Stimulated activated CD4-positive, alpha-beta T cell treated with anti-CD3 and anti-CD28 coated beads, TNF-alpha, amount 100 ng/mL, for 4 hours (primary cell): ENCODE measurements at places on chromosomes 4 and X.

- no peak for DNase-seq
Measured at GRCh38 chr4:25722964-25723363, 67.3 kb downstream of the SLC34A2 start.

GRCh38 chr4:21113496-21114223, 413.4 kb downstream of the PACRGL start:
- DNase-seq = no peak

GRCh38 chrX:149799938-149800337, 18.2 kb downstream of the MAGEA9 start:
- DNase-seq = no peak

- DNase-seq = no peak
Measured at GRCh38 chr4:81424816-81425755, 46.6 kb downstream of the RASGEF1B start.

DNA sequence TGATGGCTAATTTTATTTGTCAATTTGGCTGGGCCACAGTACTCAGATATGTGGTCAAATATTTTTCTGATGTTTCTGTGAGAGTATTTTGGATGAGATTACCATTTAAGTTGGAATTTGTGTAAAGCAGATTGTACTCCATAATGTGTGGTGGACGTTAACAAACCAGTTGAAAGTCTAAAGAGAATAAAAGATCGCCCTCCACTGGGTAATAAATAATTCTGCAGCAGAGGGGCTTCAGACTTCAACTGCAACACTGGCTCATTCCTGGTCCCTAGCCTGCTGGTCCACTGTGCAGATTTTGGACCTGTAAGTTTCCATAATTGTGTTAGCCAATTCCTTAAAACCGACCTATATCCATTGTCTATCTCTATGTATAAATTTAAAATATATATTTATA, 540.3 kb downstream of the PCDH18 start:
- no peak for DNase-seq

GRCh38 chr4:165439981-165440380, 61.2 kb downstream of the CPE start:
- DNase-seq = no peak

DNA sequence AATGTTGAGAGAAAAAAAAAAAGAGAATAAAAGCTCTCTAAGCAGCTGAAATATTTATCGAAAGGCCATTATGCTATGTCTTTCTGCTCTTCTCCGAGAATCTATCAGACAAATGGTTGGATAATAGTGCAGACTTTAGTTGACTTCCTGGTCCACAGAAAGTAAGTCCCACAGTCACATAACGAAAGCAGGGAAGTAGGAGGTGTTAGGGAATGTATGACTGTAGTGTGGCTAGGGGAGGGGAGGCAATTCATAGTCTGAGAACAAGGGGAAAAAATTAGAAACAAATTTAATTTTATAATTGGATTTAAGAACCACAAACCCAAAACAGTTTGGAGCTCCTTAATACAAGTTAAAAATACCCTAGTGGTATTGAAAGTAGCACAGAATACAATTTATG, 79.7 kb upstream of the VEGFC start:
- DNase-seq = no peak

DNA sequence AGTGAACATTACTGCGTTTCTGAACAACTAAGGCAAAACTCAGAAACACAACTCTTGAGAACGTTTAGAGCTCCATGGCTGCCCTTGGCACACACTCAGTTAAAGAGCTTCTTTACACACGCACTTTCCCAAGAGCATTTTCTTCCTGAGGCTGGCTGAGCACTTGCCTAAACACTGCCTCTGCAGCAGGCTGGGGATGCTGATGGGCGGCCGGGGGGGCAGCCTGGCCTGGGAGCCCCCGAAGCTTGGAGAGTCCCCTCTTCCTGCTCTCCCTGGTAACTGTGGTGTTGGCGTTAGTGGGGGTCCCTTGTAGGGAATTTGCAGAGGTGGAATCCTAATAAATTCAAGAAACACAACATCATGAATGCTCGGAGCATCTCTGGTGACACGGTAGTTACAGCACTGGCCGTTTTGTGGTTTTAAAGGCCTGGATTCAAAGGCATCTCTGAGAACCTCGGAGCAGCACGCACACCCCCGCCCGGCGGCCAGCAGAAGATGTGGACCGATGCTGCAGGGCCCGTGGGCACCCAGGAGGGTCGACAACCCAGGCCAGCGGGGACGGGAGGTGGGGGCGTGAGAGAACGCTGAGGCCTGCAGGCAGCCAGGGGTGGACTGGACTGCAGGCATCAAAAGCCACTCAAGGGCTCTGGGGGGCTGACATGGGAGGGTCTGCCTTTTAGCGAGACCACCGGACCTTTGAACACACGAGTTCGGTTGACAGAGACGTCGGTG, 45.4 kb downstream of the FGFRL1 start:
- no peak for DNase-seq

- DNase-seq = no peak
Measured at GRCh38 chrX:78109458-78109857, 5.4 kb downstream of the PGK1 start.

DNA sequence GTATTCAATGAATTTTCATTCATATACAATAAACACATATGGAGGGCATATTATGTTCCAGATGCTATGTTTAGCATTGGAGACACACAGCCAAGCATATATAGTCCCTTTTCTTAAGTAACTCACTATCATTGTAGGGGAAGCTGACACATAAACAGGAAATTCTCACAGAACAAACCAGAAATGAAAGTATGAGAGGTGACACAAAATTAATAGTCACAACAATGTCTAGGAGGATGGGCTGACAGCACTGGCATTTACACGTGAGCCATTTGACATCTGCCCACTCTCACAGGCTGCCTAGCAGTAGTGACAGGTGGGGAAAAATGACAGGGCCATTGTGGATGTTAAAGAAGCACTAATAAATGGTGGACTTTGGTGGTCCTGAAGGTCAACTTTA, 2.6 kb upstream of the CNOT6L start:
- no peak for DNase-seq

DNA sequence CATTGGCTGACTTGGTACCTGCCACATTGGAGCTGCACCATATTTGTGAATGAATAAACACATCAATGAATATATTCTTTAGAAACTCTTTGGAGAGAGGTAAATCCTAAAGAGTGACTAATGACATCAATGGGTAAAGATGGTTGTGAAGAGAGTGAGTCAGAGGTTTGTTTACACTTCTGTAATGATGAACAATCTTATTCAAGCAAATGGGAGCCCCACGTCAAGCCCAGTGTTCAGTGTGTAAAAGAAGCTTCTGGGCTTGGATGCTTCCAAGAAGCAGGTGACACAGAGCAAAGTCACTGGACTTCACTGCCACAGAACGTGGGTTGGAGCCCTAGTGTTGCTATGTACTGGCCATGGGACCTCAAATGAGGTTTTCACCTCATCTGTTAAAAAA, 319.0 kb downstream of the STK32B start:
- DNase-seq = no peak

DNA sequence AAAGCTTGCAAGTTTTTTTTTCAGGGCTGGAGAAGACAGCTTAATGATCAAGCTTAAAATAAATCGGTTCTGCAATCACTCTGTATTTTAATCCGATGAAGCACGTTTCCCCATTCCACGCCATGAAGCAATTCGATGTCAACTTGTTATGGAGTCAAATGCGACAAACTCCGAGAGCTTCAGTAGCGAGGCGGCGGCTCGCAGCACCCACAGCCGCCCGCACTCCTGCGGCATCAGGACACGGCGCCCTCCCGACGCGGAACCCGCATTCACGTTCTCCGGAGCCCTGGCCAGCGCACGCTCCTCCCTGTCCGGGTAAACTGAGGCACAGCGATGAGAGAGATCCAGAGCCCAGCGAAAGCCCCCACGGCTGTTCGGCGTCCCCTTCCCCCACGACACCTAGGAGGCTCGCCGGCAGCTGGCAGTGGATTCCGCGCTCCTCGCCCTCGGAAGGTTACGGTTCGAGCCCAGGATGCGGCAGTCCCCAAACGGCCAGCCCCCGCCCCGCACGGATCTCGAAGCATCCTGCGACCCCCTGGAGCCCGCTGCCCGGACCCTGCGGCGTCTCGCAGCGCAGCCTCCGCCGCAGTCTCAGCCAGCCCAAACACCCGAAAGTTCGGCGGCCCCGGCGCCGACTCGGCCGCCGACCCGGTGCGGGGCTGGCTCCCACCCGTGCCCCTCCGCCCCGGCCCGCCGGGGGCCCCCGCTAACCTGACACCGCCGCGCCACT, 507 bp downstream of the MFAP3L start:
- no peak for DNase-seq

- DNase-seq = no peak
Measured at GRCh38 chr4:182147391-182147790, 95.8 kb upstream of the TENM3 start.

DNA sequence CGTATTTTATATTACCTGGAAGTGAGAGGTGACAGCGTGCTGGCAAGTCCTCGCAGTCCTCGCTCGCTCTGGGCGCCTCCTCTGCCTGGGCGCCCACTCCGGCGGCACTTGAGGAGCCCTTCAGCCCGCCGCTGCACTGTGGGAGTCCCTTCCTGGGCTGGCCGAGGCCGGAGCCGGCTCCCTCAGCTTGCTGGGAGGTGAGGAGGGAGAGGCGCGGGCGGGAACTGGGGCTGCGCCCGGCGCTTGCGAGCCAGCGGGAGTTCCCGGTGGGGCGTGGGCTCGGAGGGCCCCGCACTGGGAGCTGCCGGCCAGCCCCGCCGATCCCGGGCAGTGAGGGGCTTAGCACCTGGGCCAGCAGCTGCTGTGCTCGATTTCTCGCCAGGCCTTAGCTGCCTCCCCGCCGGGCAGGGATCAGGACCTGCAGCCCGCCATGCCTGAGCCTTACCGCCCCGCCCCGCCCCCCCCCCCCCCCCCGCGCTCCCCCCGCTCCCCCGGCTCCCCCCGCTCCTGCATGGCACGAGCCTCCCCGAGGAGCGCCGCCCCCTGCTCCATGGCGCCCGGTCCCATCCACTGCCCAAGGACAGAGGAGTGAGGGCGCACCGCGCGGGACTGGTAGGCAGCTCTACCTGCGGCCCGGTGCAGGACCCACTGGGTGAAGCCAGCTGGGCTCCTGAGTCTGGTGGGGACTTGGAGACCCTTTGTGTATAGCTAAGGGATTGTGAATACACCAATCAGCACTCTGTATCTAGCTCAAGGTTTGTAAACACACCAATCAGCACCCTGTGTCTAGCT, 298.9 kb upstream of the MAGEB16 start:
- DNase-seq = no peak

GRCh38 chr4:182826391-182826790, 90.8 kb downstream of the DCTD start:
- DNase-seq = no peak

DNA sequence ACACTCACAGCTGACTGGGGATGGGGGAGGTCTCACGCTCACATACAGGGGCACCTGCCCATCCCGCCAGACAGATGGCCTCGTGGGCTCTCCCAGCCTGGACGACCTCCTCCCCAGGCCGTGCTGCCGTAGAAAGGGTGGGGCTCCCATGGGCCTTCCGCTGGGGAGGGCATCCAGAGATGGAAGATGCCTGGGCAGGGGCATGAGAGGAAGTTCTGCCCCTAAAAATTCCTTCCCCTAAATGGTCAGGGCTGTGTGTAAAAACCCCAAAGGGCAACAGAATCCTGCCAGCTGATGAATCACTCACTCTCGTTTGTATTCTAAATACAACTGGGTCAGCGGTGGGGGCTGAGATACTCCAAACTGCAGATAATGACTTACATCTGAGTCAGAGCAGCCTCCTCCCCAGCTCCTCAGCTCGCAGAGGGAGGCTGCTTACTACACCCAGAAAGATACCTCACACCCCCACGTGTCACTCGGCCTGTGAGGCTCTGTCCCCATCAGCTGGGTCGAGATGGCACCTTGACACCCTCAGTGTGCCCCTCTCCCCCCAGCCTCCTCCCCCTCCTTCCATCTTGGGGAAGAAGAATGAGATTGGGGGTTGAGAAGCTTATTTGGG, 10.1 kb downstream of the WDR1 start:
- DNase-seq = peak; percentile 64

DNA sequence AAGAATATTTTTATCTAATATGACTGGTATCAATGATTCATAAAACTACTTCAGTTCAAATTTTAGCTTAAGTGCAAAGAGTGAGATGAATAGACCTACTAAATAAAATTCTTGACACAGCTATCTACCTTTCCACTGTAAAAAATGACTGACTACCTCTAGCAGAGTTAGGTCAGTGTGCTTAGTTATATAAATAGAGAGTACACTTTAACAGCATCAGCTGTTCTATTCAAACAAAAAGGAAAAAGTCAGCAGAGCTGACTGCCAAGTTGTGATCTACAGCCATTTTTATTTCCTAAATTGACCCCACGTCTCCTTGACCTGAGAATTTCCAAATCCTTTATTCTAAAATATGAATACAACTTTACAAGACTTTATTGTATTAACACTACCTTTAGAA, 262.4 kb downstream of the CAMK2D start:
- DNase-seq = no peak

DNA sequence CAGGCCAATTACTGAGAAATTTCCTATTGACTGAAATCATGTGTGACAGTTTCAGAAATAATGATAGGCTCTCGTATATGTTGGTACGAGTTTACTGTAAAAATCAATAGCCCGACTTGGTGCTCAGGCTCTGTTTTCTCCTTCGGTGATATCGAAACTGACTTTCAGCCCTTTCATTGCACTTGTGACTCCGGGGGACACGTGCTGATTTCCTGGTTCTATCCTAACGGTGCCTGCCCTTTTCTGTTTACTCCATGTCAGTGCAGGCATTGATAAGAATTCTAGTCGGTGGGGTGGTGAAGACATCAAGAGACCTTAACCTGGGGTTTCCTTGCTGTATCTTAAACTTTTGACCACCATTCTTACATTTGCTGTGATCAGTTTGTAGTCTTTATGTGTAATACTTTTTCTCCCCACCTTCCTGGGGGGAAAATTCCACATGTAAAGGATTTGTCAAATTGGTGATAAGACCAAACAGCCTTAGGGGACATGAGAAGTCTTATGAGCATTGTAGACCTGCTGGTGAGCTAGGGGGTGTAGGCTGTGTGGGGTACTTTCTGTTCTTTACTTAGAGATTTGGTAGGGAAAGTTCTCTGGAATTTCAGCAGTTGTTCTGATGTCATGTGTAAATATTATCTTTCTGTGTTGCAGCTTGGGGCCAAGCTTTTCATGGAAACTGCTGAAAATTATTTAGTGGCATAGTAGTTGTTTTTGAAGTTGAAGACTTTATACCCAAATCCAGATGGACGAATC, 52.7 kb downstream of the TMEM131L start:
- no peak for DNase-seq

- no peak for DNase-seq
Measured at GRCh38 chr4:120611092-120611491, 311.4 kb downstream of the PRDM5 start.

DNA sequence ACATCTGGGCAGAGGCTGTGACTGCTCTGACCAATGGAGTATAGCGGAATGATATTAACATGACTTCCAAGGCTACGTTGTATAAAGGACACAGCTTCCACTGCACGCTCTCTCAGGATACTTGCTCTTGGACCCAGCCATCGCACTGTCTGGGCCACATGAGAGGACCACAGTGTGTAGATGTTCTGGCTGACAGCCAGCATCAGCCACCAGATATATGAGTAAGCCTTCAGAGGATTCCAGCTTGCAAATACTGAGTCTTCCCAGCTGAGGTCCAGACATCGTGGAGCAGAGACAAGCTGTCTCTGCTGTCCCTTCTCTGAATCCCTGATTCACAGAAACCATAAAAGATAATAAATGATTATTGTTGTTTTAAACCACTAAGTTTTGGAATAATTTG, 146.8 kb upstream of the USP9X start:
- DNase-seq = no peak
